ENCODE measurements at places on chromosomes 11 and 22. TPM values are rescaled to one million over a fixed set of nuclear protein-coding genes. Genes with fewer than 3 reads are reported as not detected.

Gene OR4D11
- total RNA-seq, result not detected

Gene ANKK1
- total RNA-seq, result not detected

DNA sequence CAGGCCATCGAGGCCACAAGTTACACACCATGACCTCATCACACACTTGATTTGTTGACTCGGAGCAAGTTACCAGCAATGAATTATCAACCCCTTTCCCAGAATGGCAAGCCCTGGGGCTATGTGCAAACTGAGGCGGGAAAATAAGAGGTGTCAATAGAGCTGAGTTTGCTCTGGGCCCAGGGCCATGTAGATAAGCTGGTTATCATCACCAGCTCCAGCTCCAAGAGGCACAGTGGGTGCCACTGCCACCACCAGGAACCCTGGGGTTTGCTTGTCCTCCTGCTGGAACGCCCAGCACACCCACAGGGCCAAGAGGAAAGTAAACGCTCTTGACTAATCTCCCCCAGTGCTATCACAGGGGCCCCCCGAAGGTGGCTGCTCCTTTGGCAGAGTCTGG is 13.0 kb upstream of the VPS37C start:
- no peaks in the 10 kb centered on the region for H3K36me3 ChIP-seq
- no peak overlapping the region for H3K27ac ChIP-seq

- H3K36me3 ChIP-seq, result peaks cover 4% of the 10 kb centered on the region
- no peaks in the 10 kb centered on the region for H3K27me3 ChIP-seq
- H3K27ac ChIP-seq, result peak overlapping the region; percentile 3
- peaks cover 21% of the 10 kb centered on the region for H3K4me1 ChIP-seq
- no peak overlapping the region for H3K4me3 ChIP-seq
- DNase-seq, result peak; percentile 96
Observed at GRCh38 chr11:122046846-122047245, 69.2 kb downstream of the BLID start.

- no peaks in the 10 kb centered on the region for H3K27me3 ChIP-seq
- no peak overlapping the region for H3K4me3 ChIP-seq
- peak; percentile 36 for DNase-seq
- no peak overlapping the region for H3K27ac ChIP-seq
- H3K36me3 ChIP-seq, result no peaks in the 10 kb centered on the region
- H3K4me1 ChIP-seq, result no peaks in the 10 kb centered on the region
Observed at GRCh38 chr11:110415081-110415480, 14.7 kb upstream of the FDX1 start.

- DNase-seq, result no peak
- no peaks in the 10 kb centered on the region for H3K4me1 ChIP-seq
- no peak overlapping the region for H3K4me3 ChIP-seq
- H3K27ac ChIP-seq, result no peak overlapping the region
- no peaks in the 10 kb centered on the region for H3K36me3 ChIP-seq
Observed at GRCh38 chr22:26998129-26998528, 340.7 kb downstream of the MIAT start.

DNA sequence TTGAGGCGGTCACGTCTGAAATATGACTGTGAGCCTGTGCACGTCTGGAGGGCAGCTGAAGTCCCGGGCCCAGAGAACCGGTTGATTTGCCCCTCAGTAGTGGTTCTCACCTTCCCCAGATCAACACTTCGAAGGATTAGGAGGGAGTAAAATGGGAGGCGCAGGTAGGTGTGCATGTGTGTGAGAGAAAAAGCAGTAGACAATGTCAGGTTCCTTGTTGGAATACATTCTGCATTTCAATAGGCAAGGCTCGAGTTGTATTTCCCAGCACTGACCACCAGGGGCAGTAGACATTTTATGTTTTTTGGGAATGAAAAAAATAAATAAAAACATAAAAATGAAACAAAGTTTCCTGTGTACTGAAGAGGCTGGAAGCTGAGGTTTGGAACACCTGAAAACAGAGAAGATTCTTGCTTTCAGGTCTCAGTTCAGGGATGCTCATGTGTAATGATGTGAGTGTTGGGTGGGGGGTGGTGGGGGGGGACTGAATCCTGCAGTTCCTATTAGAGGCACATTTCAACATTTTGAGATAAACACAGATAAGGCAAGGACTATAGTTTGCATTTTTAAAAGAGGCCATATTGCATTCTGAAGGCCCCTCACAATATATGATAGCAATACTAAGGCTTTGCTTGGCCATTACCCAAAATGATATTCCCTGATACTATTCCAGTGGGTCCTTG is 333.9 kb downstream of the CADM1 start:
- peaks cover 10% of the 10 kb centered on the region for H3K27me3 ChIP-seq
- H3K36me3 ChIP-seq, result no peaks in the 10 kb centered on the region
- no peak overlapping the region for H3K27ac ChIP-seq
- no peak overlapping the region for H3K4me3 ChIP-seq
- H3K4me1 ChIP-seq, result peaks cover 2% of the 10 kb centered on the region
- peak; percentile 38 for DNase-seq

DNA sequence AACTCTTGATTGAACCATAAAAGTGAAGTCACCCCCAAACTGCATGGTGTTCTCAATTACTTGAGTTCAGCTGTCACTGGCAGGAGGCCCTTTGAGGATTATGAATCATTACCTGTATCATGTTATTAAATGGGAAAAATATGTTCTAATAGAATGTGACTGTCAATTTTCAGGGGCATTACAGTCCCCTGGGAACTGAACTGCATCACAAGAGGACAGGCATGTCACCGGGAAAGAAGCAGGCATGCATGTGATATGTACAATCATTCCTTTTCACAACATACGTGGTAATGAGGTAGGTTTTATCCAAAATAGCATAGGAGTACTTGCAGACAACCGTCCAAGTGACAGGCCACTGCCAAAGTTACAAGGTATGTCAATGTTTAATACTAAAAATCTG is 165.8 kb downstream of the MAML2 start:
- DNase-seq, result no peak
- no peaks in the 10 kb centered on the region for H3K27me3 ChIP-seq
- no peak overlapping the region for H3K27ac ChIP-seq
- H3K4me1 ChIP-seq, result 0 out of 2 replicates have a peak, but pooled peaks cover 3% of the 10 kb centered on the region

GRCh38 chr11:102293873-102294601 is 23.2 kb upstream of the BIRC3 start:
- peaks cover 5% of the 10 kb centered on the region for H3K4me1 ChIP-seq
- H3K4me3 ChIP-seq, result no peak overlapping the region
- H3K36me3 ChIP-seq, result no peaks in the 10 kb centered on the region
- DNase-seq, result peak; percentile 66
